ENCODE measurements at places on chromosomes 1 and 21. TPM values are rescaled to one million over a fixed set of nuclear protein-coding genes. Genes with fewer than 3 reads are reported as not detected.

The DNTTIP2 gene
- 14.0 TPM for total RNA-seq

DNA sequence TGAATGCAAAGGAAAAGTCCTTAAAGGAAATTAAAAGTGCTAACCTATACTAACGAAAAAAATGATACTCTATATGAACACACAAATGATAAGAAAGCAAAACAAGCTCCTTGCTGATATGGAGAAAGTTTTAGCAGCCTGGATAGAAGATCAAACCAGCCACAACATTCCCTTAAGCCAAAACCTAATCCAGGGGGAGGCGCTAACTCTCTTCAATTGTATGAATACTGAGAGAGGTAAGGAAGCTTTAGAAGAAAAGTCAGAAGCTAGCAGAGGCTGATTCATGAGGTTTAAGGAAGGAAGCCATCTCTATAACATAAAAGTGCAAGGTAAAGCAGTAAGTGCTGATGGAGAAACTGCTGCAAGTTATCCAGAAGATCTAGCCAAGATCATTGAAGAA lies 3.4 kb downstream of the KRTAP23-1 start:
- DNase-seq = no peak

The NKAIN1 gene
- not detected for total RNA-seq

- DNase-seq = no peak
Observed at GRCh38 chr21:16082038-16082816, 352.4 kb downstream of the USP25 start.

The ST6GALNAC3 gene
- total RNA-seq = 5.0 TPM

GRCh38 chr1:5651473-5651872 lies 340.8 kb downstream of the NPHP4 start:
- no peak for DNase-seq

- DNase-seq = no peak
Observed at GRCh38 chr1:228961511-228961910, 226.2 kb downstream of the RHOU start.

GRCh38 chr1:230694464-230694863 lies 19.5 kb downstream of the AGT start:
- no peak for DNase-seq

The SLC22A15 gene
- 3.6 TPM for total RNA-seq

- no peak for DNase-seq
Observed at GRCh38 chr1:239909898-239910297, 181.8 kb upstream of the FMN2 start.

The CFAP57 gene
- total RNA-seq = 0.19 TPM

- no peak for DNase-seq
Observed at GRCh38 chr1:224880593-224881307, 48.7 kb upstream of the DNAH14 start.

DNA sequence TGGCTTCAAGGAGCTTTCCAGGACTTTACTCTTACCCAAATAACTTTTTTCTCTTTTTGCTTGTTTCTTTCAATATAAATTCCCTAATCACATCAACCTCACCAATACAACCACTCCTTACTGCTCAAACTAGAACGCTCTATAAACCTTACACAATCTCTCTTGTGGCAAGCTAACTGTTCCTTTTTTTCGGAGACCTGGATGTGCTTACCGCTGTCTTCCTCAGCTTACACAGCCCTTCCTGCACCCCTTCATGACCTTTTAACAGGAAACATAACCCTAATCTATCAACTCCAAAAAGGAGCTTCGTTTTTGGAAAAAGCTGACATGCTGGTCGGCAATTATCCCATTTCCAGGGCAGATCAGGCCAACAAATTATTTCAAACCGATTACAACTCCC lies 24.1 kb upstream of the SLC2A5 start:
- no peak for DNase-seq

DNA sequence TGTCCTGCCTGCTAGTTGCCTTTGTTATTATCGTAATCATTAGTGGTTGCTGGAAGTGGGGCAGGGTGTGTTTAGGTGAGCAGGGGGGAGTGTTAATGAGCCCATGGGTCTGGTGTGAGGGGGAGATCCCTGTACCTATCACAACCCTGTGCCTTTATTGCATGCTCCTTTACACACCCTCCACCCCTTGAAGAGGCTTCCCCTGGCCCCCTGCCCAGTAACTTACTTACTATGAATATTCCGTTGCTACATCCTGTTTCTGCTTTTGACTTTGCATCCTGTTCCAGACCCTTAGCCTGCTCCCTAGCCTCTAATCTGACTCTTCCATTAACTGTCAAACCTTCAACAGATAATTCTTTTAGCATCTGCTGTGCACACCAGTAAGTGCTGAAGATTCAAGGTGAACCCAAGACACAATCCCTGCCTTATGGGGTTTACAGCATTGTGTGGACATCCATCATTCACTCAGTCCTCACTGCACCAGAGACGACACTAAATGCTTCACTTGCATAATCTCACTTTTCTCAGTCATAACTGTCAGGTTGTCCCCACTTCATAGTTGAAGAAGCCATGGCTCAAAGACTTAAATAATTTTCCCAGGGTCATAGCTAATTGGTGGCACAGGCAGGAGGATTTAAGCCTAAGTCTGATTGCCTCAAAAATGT lies 47.9 kb downstream of the CDC7 start:
- no peak for DNase-seq

The RAB3B gene
- 0.17 TPM for total RNA-seq

GRCh38 chr1:6329851-6330250 lies 63.7 kb downstream of the ACOT7 start:
- no peak for DNase-seq

DNA sequence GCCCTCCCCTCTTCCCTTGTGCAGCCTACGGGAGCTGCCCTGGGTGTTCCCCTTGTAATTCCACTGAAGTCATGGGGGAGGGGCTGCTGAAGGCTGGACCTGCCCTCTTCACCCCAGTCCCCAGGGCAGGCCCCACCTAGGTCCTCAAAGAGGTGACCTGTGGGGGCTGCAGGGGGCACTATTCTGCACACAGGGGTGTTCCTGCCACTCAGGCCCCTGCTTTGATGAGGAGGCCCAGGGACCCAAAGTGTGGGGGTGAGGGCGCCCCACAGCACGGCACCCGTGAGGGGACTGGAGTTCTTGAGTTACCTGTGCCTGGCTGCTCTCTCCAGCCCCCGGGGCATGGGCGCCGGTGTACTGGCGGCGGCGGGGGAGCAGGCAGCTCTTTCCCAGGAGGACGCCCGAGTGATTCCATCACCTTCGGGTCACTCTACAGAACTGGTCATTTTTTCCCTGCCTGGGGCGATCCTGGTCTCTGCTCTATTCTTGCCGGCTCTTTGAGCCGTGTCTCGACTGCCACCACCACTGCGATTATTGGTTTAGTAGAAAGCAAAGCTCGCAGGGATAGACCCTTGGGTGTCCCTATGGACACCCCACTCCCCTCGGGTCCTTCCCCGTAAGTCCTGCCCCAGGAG lies 6.9 kb upstream of the PRDM16 start:
- DNase-seq = no peak

GRCh38 chr1:12595757-12596006 lies 22.3 kb downstream of the DHRS3 start:
- no peak for DNase-seq

DNA sequence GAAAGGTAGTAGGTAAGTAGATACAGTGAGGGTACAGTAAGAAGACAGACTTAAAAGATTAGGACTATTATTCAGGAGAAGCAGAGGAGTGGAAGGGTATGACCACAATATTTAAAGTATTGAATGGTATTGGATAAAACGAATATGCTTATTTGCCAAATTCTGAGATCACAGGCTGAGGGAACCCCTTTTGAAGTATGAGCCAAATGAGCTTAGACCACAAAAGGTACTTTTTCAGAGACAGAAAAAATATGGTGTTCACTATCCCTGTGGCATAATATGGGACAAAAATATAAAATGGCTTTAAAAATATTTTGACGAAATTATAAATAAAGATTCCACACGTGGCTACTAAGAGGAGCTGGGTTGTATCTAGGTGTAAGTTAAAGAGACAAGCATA lies 880 bp upstream of the MTF2 start:
- no peak for DNase-seq

The CCDC190 gene
- not detected for total RNA-seq

DNA sequence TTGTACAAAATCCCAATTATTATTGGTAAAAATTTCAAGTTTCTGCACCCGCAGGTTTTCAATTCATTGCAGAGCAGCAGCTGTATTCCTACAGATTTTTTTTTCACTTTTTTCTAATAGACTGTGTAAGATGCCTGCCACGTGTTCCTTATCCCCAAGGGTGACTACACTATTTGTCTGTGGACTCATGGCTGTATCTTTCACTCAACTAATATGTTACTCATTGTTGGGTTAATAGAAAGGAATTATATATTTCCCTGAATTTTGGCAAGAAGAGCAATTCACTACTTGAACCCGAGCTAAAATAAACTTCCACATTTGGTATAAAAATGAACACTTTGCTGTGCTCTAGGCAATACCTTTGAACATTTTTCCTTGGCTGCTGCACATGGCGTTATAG lies 158.7 kb downstream of the NCAM2 start:
- no peak for DNase-seq

GRCh38 chr1:230291731-230292620 lies 134.2 kb downstream of the PGBD5 start:
- no peak for DNase-seq

The C1orf87 gene
- not detected for total RNA-seq

GRCh38 chr1:166164995-166165660 lies 1.7 kb downstream of the FAM78B start:
- DNase-seq = peak; percentile 52

DNA sequence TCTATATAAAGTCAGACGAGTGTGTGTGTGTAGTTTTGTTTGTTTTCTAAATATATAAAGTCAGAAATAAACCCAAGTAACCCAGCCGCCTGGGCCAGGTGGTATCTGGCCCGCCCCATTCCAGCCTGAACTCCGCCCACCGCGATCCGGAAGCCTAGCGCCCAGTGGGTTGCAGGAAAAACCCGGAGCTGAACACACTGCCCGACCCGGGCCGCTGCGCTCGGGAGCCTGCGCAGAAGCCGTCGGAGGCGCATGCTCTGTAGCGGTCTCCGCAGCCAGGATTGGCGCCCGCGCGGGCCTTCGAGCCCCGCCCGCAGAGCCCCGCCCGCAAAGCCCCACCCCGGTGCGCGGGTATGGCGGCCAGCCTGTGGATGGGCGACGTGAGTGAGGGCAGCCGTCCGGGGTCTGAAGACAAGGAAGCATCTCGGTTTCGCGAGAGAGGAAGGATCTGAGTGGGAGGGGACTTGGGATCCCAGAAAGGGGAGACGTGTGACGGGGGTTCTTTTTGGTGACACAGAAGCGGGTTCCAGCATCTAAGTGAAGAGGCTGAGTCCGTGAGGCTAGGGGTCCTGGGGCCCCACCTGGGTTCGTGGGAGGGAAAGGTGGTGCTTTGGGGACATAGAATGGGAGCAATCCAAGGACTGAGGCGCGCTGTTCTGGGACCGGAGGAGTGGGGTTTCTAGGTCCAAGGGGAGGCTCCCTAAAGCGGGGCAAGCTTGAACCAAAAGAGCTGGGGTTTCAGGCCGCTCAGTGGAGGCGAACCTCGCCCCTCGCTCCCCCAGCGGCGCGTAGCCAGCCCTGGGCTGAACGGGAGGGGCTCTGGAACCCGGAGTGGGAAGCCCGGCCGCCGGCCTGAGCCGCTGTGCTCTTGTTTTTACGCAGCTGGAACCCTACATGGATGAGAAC lies at the start of gene TRNAU1AP:
TSS of gene TRNAU1AP (plus strand) at position 328 of the 906 bp plus-strand sequence. CDS start at position 354, 26 bp downstream.
- peak; percentile 97 for DNase-seq

- no peak for DNase-seq
Observed at GRCh38 chr1:2286923-2287322, 58.8 kb downstream of the SKI start.

DNA sequence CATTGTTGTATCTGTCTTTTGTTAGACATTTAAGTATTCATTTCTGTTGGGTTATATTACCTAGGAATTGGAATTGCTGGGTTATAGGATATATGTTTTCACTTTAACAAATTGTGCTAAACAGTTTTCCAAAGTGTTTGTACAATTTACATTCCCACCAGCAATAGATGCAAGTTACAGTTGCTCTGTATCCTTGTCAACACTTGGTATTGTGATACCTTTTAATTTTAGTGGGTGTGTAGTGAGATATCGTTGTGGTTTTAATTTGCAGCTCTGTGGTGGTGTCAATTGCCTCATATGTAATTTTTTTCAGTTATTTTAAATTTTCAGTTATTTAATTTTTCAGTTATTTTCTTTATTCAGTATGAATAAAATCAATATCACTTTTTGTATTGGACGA lies 7.4 kb upstream of the DPH5 start:
- no peak for DNase-seq

DNA sequence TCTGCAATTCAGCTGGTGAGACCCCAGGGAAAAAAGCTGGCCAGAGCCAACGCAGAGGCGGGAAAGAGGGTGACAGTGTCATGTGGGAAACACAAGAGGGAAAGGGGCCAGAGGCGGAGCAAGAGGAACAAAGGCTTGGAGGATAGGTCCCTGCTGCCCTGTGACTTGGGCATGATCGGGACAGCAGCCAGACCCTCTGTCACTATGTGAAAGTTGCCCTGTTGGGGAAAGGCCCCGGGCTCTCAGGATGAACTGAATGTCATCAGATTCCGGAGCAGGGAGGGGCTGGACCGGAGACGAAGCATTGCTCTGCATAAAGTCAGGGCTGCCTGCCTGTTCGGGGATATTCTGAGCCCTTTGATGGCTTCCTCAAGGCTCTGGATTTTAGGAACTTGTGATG lies 5.7 kb upstream of the ELF3 start:
- no peak for DNase-seq

The KIF21B gene
- 1.6 TPM for total RNA-seq

The MYOG gene
- total RNA-seq = not detected

GRCh38 chr1:21162740-21163464 lies 13.8 kb downstream of the EIF4G3 start:
- no peak for DNase-seq

GRCh38 chr1:39841429-39841828 lies 41.9 kb downstream of the TRIT1 start:
- DNase-seq = no peak

Measured in liver (tissue), 10 donors.